Left renal cortex interstitium (tissue), 4 donors: ENCODE measurements at places on chromosomes 5 and 9.

- DNase-seq = no peak
Measured at GRCh38 chr5:155316070-155316714, 302.6 kb downstream of the KIF4B start.

DNA sequence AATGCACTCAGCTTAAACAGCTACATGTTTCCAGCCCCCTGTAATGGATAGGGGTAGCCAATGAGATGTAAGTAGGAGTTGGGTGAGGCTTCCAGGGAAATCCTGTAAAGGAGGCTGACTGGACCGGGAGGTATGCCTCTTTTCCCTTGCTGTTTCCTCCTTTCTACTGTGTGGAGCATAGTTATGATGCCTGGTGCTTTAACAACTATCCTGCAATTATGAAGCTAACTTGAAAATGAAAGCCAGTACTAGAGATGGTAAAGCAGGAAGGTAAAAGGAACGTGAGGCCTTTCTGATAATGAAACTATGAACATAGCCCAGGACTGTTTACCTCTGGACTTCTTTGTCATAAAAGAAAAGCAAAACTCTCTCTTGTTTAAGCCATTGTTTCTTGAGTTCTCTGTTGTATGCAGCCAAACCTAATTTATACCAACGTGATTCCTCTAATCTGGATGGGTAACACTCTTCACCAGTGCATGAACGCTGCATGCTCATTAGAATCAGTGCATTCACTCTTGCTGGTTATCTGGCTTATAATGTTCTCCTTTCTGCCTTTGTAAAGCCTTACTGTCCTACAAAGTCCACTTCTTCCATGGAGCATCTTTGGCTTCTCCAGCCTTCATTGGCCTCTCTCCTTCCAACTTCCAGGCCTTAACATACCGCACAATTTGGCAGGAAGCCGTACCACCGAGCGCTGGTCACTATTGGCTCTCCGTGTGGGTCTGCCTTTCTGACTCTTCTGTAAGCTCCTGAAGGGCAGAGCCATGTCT is 8.3 kb upstream of the ARHGEF28 start:
- no peak for DNase-seq

DNA sequence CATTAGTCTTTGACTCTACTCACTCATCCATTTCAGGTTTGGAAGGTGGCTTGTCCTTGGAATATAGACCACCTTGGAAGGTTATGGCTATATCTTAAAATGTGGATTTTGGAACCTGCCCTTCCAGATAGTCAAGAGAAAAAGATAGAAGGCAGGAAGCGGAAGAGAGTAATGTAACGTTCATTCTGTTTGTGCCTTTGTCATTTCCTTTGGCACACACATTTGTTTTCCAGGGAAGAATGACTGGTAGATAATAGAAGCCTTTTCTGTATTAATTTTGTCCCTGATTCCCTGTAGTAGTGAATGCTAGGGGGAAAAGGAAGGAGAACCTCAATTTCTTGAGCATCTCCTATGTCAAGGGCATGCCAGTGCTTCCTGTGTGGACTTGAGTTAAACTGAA is 54.7 kb downstream of the PPIC start:
- DNase-seq = no peak

DNA sequence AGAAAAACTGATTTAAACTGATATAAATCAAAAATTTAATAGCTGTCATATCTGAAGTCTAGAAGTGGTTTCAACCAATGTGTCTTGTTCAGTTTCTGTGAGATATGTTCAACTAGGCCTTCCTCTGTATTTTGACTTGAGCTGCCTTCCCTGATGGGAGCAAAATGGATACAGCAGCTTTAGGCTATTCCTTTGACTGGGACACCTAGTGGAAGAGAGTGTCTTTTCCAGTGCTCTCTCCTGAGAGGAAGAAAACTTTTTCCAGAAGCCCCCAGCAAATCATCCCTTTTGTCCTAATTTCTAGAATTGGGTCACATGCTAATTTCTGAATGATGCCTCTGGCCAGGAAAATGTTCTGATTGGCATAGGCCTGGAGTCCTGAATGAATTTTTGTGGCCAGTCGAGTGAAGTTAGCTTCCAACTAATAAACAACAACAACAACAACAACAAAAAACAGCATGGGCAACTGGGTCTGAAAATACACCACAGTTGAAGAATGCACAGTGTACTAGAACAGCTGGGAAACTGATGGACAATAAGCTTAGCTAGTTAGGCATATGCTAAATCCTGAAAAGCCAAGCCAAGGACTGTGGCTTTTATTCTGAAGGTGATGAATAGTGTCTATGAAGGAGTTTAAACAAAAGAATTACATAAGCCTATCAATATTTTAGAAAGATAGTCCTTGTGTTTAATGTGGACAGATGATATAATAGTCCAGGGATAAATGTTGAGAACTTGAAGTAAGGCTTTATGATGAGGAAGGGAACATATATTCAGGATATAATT is 125.7 kb downstream of the FBN2 start:
- no peak for DNase-seq

GRCh38 chr5:170488570-170488969 is 15.2 kb upstream of the KCNIP1 start:
- DNase-seq = no peak

DNA sequence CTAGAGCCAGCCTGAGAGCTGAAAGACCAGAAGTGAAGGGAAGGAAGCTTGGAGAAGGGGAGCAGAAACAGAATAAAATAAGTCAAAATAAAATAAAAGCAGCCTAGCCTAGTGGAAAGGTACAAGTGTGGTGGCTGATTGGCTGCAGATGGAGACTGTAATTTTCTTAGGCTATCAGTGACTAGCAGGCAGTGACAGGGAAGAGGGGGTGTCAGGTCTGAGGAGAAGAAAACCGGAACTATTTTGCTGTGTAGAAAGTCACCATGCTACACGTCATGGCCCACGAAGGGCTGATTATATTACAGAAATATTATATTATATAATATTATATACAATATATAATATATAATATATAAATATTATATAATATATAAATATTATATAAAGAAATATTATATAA is 98.1 kb upstream of the TAF11L2 start:
- no peak for DNase-seq

- DNase-seq = no peak
Measured at GRCh38 chr5:14199902-14200301, 56.8 kb downstream of the TRIO start.

- DNase-seq = no peak
Measured at GRCh38 chr5:57117596-57117995, 56.3 kb upstream of the GPBP1 start.

DNA sequence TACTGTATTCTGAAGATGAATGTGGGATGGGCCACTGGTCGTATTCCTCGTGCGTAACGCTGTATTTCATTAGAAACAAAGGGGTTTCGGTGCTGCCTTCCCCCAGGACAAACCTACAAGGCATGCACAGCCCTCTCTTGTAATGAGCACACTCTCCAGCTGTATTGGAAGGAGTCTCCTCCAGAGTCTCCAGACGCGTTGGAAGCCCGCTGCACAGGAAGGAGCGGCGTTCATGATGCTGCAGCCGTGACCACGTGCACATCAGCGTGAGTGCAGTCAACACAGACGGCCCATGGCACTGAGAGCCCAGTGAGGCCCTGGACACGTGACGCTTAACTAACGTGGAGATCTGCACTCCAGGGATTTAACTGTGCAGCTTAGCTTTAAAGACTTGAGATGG is 209.0 kb upstream of the IRX1 start:
- no peak for DNase-seq

- DNase-seq = no peak
Measured at GRCh38 chr5:174300118-174300940, 254.8 kb downstream of the NSG2 start.

DNA sequence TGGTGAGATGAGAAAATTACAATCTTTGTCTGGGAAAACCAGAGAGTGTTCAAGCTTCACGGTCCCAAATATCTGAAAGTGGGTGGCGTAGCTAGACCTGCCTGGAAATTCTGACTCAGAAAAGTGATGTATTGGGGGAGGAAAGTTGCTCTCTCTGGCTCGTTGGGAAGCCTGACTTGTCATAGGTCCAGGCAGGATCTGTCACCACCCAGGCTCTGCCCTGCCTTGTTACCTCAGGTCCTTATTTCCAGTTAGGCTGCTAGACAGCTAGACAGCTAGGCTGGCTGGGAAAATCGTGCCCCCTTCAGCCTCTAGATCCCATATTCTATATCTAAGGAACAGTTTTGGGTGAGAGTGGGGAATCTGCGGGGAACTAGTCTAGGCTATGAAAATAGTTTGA is 41.0 kb upstream of the HCN1 start:
- no peak for DNase-seq

- no peak for DNase-seq
Measured at GRCh38 chr5:2307631-2308030, 424.9 kb upstream of the IRX4 start.

- no peak for DNase-seq
Measured at GRCh38 chr5:151249281-151249680, 3.7 kb upstream of the GM2A start.

DNA sequence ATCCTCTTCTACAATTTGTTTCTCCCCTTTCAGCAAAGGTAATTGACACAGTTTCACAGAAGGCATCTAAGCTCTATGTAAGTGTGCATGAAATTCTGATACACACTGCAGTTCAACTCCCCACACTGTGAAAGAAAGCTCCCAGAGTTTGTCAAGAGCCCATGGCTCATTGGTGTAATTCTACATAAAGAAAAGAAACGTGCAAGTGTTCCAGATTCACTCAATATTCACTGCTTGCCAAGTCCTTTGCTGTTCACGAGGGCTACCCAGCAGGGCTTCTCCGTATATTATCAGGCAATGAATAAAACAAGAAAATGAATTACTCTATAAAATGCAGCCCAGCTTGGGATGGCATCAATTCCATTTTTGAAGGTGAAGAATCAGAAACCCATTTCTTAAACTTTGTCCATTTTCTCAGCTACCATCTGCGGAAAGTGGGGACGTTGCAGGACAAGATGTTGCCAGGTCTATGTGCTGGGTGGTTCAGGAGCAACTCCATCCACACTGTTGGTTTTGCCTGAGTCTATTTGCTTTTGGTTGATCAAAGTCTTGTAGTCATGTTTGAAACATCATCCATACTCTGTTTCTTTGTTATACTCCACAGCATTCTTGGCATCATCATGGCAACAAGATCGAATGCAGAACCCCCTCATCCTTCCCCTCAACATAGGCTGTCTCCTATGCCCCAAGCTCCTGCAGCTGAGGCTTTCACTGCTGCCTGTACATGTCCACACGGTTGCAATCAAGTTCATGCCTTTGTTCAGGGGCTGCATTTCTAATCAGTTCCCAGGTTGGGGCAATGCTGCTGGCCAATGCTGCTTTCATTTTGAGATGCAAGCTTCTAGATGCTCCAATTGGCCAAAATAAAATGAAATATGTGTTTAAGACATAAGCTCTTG is 301.8 kb downstream of the MED10 start:
- DNase-seq = no peak

- DNase-seq = no peak
Measured at GRCh38 chr9:131657456-131657855, 82.4 kb downstream of the RAPGEF1 start.

DNA sequence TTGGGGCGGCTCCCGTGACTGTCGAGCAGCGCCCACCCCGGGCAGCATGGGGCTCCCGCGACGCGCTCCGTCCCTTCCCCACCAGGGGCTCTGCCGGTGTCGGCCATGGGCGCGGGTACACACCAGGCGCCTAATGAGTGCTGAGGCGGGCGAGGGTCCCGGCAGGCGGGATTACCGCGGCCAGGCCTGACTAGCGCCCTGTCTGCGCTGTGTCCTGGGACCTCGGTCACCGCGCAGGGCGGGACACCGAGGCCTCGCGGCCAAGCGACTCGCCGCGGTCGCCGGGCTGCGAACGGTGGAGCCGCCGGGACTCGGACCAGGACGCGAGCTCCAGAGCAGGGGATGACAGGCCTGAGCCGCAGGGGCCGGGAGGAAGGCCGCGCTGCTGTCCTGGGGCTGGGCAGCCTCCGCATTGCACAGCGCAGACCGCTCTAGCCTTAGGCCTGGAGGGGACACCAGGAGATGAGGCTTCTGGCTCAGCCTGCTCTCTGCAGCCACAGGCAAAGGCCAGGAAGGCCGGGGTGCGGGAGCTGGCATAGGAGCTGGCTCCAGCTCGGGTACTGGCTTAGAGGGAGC is 14.1 kb downstream of the LCN10 start:
- DNase-seq = no peak

- no peak for DNase-seq
Measured at GRCh38 chr5:149172261-149172660, 31.0 kb downstream of the ABLIM3 start.

GRCh38 chr9:81690251-81690851 is 1.0 kb upstream of the TLE1 start:
- DNase-seq = peak; percentile 52

GRCh38 chr5:62155988-62156387 is 150.0 kb upstream of the KIF2A start:
- DNase-seq = no peak

GRCh38 chr9:7368410-7369292 is 430.9 kb downstream of the DMAC1 start:
- DNase-seq = no peak

DNA sequence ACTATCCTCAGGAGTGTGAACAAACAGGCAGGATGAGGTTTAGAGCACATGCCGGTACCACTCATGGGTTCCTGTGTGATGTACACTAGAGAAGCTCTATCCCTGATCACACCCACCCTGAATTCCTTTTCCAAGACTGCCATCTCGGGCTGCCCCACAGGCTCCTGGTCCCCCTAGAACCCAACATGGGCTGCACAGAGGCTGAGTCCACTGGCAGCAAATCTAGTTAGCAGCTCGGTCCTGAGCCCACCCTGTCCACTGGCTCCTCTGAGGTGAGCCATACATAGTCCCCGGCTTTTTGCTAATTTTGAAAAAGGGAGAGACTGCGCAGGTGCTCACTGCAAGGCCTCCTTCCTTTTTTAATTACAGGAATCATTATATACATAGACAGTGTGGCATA is 227.0 kb downstream of the FSTL4 start:
- no peak for DNase-seq

- no peak for DNase-seq
Measured at GRCh38 chr5:131323378-131323777, 59.5 kb downstream of the CDC42SE2 start.

DNA sequence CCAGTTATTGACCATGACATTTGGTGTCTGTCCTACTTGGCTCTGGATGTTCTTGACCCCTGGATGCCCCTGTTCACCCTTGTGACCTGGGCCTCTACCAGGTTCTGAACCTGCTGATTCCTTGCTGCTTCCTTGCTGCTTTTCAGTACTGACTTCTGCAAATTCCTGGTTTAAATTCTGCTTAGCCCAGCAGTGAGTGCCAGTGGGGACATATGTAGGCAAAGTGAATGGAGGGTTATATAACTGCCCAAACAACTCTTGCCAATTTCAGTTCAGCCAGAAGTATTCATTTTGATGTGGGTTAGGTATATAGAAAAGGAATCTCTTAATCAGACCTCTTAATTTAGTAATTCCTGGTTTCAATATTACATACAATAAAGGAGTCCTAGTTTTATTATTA is 220.6 kb downstream of the TAF11L14 start:
- DNase-seq = no peak

GRCh38 chr9:1612886-1613285 is 402.3 kb upstream of the SMARCA2 start:
- DNase-seq = no peak

- no peak for DNase-seq
Measured at GRCh38 chr5:39340506-39340905, 23.8 kb downstream of the C9 start.

DNA sequence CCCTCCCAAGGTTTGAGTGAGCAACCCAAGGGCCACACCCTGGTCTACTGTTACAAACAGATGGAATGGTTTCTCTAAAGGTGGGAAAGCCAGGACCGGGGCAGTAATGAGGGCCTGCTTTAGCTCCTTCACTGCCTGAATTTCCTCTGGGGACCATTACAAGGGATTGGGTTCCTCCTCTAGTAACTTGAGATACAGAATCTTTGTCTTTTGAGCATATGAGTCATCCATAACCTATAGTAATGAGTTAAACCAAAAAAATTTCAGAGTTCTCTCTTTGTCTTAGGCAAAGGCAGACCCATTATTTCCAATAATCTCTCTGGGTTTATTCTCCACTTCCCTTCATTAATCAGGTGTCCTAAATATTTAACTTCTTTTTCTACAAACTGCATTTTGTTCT is 618.8 kb downstream of the HINT1 start:
- no peak for DNase-seq
